Activated naive CD4-positive, alpha-beta T cell treated with anti-CD3 and anti-CD28 coated beads, Interleukin-2, amount 10 ng/mL, durations not matched to agents 5 hours and 36 hours (primary cell): ENCODE measurements at places on chromosomes 3 and 15. TPM values are rescaled to one million over a fixed set of nuclear protein-coding genes. Genes with fewer than 3 reads are reported as not detected.

The WDR49 gene
- total RNA-seq, result 0.28 TPM

The UBA7 gene
- 207 TPM for total RNA-seq

The WNT7A gene
- total RNA-seq, result 0.55 TPM

The RPP14 gene
- 12.5 TPM for total RNA-seq

The ZNF662 gene
- total RNA-seq, result 0.87 TPM

The IL20RB gene
- total RNA-seq, result 0.67 TPM

The EBLN2 gene
- total RNA-seq, result 6.8 TPM

The FGF12 gene
- not detected for total RNA-seq

The LYSMD2 gene
- 14.9 TPM for total RNA-seq

The SYNPR gene
- total RNA-seq, result not detected

The SHC4 gene
- total RNA-seq, result 0.10 TPM

The HIGD2B gene
- total RNA-seq, result 0.22 TPM

The MESP2 gene
- not detected for total RNA-seq

The IL16 gene
- total RNA-seq, result 318 TPM

The SLC6A11 gene
- total RNA-seq, result not detected

The ZNF639 gene
- 30.6 TPM for total RNA-seq

The LTK gene
- total RNA-seq, result 0.17 TPM

The XCR1 gene
- total RNA-seq, result not detected

The RTP1 gene
- total RNA-seq, result not detected

The CASR gene
- total RNA-seq, result not detected

The MED12L gene
- 0.26 TPM for total RNA-seq

The IL5RA gene
- not detected for total RNA-seq

The CTXN2 gene
- not detected for total RNA-seq

The MYH15 gene
- 0.15 TPM for total RNA-seq

The CPLX3 gene
- total RNA-seq, result not detected

The PLCL2 gene
- total RNA-seq, result 48.4 TPM

The TERC gene
- 5.5 TPM for total RNA-seq

The SI gene
- total RNA-seq, result not detected

The OIP5 gene
- 12.8 TPM for total RNA-seq

The GNAT1 gene
- total RNA-seq, result not detected

The TWF2 gene
- 131 TPM for total RNA-seq

The CD86 gene
- 1.4 TPM for total RNA-seq

The BLOC1S6 gene
- 40.8 TPM for total RNA-seq

The TF gene
- total RNA-seq, result 0.02 TPM

The TMEM266 gene
- not detected for total RNA-seq

The KY gene
- not detected for total RNA-seq

The IL17RC gene
- total RNA-seq, result 0.40 TPM

The PPP1R14D gene
- not detected for total RNA-seq

The EPHB3 gene
- total RNA-seq, result 0.17 TPM

The PGBD4 gene
- total RNA-seq, result 3.1 TPM

The WNT5A gene
- not detected for total RNA-seq

The NKIRAS1 gene
- 2.5 TPM for total RNA-seq

The CKMT1B gene
- total RNA-seq, result not detected

The LMOD3 gene
- total RNA-seq, result not detected

The ZNF197 gene
- total RNA-seq, result 14.4 TPM

The ITIH4 gene
- total RNA-seq, result 11.8 TPM

The SLC6A6 gene
- 33.4 TPM for total RNA-seq

The LXN gene
- 9.2 TPM for total RNA-seq

The ACAN gene
- not detected for total RNA-seq

The BMF gene
- total RNA-seq, result 24.1 TPM

The DISP2 gene
- total RNA-seq, result 0.08 TPM

The ESYT3 gene
- 0.22 TPM for total RNA-seq
